ENCODE measurements at places on chromosomes 7 and 10. TPM values are rescaled to one million over a fixed set of nuclear protein-coding genes. Genes with fewer than 3 reads are reported as not detected.

Gene OR2A42
- polyA plus RNA-seq: not detected

Gene ADAM8
- polyA plus RNA-seq: 5.4 TPM

Gene DNAJC12
- 6.2 TPM for polyA plus RNA-seq

Gene CYP26C1
- 0.06 TPM for polyA plus RNA-seq

Gene USP6NL
- polyA plus RNA-seq: 14.9 TPM

Gene SEM1
- 288 TPM for polyA plus RNA-seq

Gene NPSR1
- not detected for polyA plus RNA-seq

Gene GBX1
- polyA plus RNA-seq: not detected

Gene MEOX2
- 1.00 TPM for polyA plus RNA-seq

Gene TSPAN33
- polyA plus RNA-seq: 7.3 TPM

Gene FAM185A
- 4.8 TPM for polyA plus RNA-seq

Gene SLC35B4
- polyA plus RNA-seq: 24.1 TPM

Gene PPP1R17
- not detected for polyA plus RNA-seq

Gene LYZL1
- not detected for polyA plus RNA-seq

Gene RET
- polyA plus RNA-seq: not detected

Gene GSTO1
- polyA plus RNA-seq: 328 TPM

Gene GPR146
- polyA plus RNA-seq: 2.1 TPM
